ENCODE measurements at places on chromosomes 5 and 9.
A peak's percentile ranks its signal among the peaks of the same experiment; 100 is the strongest.

GRCh38 chr5:109805883-109806282 lies 116.2 kb downstream of the MAN2A1 start:
- DNase-seq: no peak
- no peaks in the 10 kb centered on the region for H3K27me3 ChIP-seq
- peaks cover 10% of the 10 kb centered on the region for H3K36me3 ChIP-seq
- no peak overlapping the region for H3K27ac ChIP-seq

DNA sequence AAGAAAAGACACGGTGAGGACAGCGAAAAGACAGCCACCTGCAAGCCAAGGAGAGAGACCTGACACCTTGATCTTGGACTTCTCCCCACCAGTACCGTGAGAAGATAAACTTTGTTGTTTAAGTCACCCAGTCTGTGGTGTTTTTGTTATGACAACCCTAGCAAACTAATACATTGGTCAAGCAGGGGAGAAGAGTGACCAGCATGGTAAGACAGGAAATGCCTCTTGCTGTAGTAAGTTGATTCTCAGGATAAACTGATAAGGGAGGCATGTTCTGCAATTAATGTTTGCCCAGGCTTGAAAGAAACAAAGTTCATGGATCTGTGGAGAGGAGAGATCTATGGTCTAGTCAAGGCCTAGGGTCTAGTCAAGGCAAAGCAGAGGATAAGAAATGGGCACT lies 801.2 kb downstream of the MAT2B start:
- H3K4me1 ChIP-seq: no peaks in the 10 kb centered on the region
- no peak overlapping the region for H3K4me3 ChIP-seq
- no peak for DNase-seq
- H3K27ac ChIP-seq: no peak overlapping the region
- H3K27me3 ChIP-seq: no peaks in the 10 kb centered on the region

- no peak for DNase-seq
- no peak overlapping the region for H3K4me3 ChIP-seq
- H3K27ac ChIP-seq: no peak overlapping the region
These were observed 453.3 kb downstream of the DIRAS2 start for GRCh38 chr9:90189306-90189705.

GRCh38 chr5:448061-448765 lies 5.2 kb downstream of the EXOC3 start:
- no peaks in the 10 kb centered on the region for H3K27me3 ChIP-seq
- H3K4me3 ChIP-seq: no peak overlapping the region
- no peak overlapping the region for H3K27ac ChIP-seq
- DNase-seq: no peak
- peaks cover 20% of the 10 kb centered on the region for H3K4me1 ChIP-seq

DNA sequence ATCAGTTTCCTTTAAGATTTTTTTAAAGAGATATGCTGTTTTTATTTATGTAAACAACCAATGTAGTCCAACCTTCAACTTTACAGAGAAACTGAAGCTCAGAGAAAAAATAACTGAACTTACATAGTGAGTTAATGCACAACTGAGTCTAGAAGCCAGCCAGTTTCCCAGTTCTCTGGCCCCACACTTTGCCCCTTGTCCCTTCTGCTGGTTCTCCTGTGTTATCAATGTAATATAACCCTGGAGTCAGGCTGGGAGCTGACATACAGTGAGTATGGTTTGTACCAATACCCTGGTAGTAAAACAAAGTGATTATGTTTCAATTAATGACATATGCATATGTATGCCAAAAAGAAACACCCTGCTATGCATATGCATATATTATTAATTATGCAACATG lies 32.2 kb upstream of the GRIA1 start:
- no peak for DNase-seq
- H3K27ac ChIP-seq: no peak overlapping the region
- H3K27me3 ChIP-seq: no peaks in the 10 kb centered on the region

GRCh38 chr5:173920024-173920753 lies 32.0 kb downstream of the CPEB4 start:
- H3K27me3 ChIP-seq: no peaks in the 10 kb centered on the region
- no peaks in the 10 kb centered on the region for H3K36me3 ChIP-seq
- H3K4me3 ChIP-seq: no peak overlapping the region

DNA sequence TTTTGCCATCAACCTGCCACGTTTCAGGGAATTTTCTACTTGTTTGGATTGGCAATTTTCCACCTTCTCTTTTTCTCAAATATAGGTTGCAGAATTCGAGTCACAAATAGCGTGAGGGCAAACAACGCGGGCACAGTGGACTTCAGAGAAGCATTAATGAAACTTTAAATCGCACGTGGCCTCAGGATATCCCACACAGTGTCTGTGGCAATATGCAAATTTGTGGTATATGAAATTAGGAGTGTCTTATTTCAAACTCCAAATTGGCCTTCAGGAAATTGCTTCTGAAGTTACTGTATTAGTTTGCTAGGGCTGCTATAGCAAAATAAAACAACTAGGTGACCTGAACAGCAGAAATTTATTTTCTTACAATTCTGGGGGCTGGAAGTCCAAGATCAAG lies 91.2 kb downstream of the MTRR start:
- H3K27me3 ChIP-seq: no peaks in the 10 kb centered on the region
- H3K4me3 ChIP-seq: no peak overlapping the region
- no peaks in the 10 kb centered on the region for H3K36me3 ChIP-seq
- H3K4me1 ChIP-seq: no peaks in the 10 kb centered on the region

DNA sequence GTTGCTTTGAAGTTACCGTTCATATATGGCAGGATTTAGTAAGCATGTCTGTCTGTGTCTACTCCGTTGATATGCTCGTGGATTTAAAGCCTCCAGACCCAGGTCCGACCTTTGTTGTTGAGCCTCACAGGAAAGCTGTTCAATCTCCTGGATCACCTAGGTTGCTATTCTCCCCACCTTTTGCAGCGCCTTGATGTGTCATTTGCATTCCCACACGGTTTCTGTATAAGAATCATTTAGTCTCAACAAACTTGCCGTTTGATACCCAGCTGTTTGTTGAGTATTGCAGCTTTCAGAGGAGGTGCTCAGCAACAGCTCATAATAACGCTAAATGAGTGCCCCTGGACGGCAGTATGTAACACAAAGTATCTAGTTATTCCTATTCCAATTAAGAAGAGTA lies 1.2 kb upstream of the ADGRV1 start:
- H3K27me3 ChIP-seq: no peaks in the 10 kb centered on the region
- H3K4me3 ChIP-seq: no peak overlapping the region
- H3K36me3 ChIP-seq: no peaks in the 10 kb centered on the region

DNA sequence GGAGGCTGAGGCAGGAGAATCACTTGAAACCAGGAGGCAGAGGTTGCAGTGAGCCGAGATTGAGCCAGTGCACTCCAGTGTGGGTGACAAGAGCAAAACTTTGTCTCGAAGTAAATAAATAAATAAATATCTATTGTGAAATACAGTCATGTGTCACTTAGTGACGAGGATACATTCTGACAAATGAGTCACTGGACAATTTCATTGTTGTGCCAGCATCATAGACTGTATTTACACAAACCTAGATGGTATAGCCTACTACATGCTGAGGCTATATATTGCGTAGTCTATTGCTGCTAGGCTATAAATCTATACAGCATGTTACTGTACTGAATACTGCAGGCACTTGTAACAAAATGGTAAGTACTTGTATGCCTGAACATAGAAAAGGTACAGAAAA lies 61.1 kb upstream of the CCL21 start:
- H3K27me3 ChIP-seq: no peaks in the 10 kb centered on the region
- H3K4me1 ChIP-seq: no peaks in the 10 kb centered on the region
- DNase-seq: no peak

DNA sequence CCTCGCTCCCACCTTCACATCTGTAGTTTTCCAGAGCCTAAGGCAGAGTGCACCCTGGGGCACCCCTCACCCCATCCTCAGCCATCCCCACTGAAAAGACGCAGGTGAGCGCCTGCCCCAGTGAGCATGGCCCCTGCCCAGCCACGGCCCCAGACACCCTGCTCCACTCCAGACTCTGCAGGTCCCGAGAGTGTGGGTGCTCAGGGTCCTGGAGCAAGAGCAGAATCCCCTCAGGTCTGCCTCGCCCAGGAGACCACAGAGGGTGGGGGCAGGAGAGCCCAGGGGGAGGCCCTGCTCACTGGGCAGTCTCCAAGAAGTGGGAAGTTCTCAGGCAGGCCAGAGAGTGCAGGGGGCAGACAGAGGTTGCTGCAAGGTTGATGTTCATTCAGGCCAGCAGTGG lies 158.6 kb upstream of the PPP1R26 start:
- H3K27ac ChIP-seq: no peak overlapping the region
- no peak for DNase-seq
- no peaks in the 10 kb centered on the region for H3K27me3 ChIP-seq
- no peaks in the 10 kb centered on the region for H3K36me3 ChIP-seq
- no peaks in the 10 kb centered on the region for H3K4me1 ChIP-seq

DNA sequence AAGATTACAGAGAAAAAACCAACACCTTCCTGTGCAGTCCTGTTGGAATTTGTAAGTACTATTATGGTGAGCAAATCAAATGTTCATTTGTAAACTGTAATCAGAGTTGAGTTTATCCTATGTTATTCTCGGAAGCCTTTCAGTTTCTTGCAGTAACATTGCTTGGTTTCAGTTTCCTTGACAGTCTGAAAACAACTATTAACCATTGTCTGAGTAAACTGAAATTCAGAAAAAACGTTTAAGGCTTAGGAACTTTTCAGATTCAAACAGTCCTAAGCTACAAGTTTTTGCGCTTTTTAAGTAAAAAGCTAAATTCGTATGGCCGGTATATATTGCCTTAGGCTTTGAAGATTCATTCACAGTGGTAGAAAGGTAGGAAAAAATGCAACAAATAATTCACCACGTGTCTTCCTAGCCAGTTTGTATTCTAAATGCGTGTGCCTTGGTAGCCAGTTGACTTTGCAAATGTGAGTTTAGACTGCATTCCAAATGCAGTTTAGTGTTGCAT lies 2.5 kb downstream of the GPBP1 start:
- no peaks in the 10 kb centered on the region for H3K27me3 ChIP-seq
- no peak for DNase-seq
- peak overlapping the region; percentile 92 for H3K4me3 ChIP-seq
- H3K27ac ChIP-seq: peak overlapping the region; percentile 100
- peaks cover 78% of the 10 kb centered on the region for H3K4me1 ChIP-seq
- no peaks in the 10 kb centered on the region for H3K36me3 ChIP-seq

DNA sequence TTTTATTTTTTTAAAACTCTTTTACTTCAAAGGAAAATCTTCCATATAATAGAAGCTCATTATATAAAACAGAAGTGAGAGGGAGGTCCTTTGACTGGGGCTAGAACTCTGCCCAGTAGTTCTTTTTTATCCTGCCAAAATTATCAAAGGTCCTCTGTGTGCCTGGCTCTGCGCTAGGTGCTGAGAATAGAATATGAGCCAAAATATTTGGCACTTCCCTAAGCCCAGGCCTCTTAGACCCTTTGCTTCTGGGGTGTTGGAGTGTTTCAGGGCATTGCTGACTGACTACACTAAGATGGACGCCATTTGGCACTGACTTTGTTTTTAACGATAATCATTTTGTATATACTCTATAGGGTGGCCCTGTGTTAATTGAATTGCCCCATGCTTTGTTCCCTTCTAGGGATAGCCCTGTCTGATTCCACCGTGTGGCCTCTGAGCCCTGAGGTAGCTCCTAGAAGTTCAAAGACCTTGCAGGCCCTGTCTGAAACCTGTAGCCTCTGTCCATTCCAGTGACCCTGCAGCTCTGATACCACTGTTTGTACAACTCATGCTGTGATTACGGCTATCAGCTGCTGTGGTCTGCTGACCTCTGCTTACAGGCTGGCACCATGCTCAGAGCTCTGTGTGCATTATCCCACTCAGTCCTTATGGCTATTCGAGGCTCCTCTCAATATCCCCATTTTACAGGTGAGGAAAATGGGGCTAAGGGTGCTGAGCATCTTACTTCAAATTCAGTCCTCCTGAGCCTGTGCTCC lies 84.3 kb upstream of the SHB start:
- DNase-seq: peak; percentile 18
- no peak overlapping the region for H3K4me3 ChIP-seq
- no peaks in the 10 kb centered on the region for H3K27me3 ChIP-seq
- no peaks in the 10 kb centered on the region for H3K4me1 ChIP-seq
- H3K27ac ChIP-seq: no peak overlapping the region

- H3K4me1 ChIP-seq: peaks cover 21% of the 10 kb centered on the region
These were observed 301.4 kb downstream of the MLLT3 start for GRCh38 chr9:20320921-20321320.

DNA sequence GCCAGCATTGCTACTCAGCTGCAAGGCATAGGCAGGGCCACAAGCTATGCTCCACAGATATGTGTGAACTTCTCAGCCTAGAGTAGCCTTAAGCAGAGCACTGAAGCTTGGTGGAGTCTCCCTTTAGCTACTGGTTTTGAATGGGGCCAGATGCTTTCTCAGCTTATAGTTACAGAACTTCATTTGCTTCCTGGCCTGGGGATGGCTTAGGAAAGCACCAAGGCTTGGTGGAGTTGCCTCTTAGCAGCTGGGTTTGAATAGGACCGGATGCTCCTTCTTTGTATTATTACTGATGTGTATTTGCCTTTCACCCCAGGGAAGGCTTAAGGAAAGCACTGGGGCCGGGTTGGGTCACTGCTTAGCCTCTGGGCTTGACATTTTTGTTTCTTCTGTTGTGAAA lies 497.8 kb upstream of the SEMA6A start:
- no peaks in the 10 kb centered on the region for H3K36me3 ChIP-seq
- no peak for DNase-seq
- H3K27me3 ChIP-seq: no peaks in the 10 kb centered on the region
- H3K27ac ChIP-seq: no peak overlapping the region
- no peak overlapping the region for H3K4me3 ChIP-seq

DNA sequence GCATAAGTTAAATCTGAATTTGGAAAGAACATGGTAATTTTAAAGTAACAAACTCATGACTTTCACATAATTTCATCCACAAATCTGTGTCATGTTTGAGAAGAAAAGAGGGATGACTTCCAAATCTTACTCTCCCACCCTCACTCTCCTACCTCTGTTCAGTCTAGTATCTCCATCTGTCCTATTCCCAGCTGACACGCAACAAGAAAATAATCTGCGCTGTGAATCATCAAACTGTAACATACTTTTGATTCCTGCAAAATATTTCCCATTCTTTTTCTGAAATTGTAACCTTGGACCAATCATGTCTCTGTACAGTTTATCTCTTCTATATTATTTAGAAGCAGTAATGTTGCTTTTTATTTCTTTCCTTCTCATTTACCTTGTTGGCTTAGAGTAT lies 91.4 kb downstream of the SLC12A2 start:
- no peak overlapping the region for H3K4me3 ChIP-seq
- H3K4me1 ChIP-seq: no peaks in the 10 kb centered on the region
- no peaks in the 10 kb centered on the region for H3K36me3 ChIP-seq
- no peaks in the 10 kb centered on the region for H3K27me3 ChIP-seq
- DNase-seq: no peak

- no peaks in the 10 kb centered on the region for H3K27me3 ChIP-seq
- peak overlapping the region; percentile 69 for H3K27ac ChIP-seq
- H3K4me1 ChIP-seq: peaks cover 20% of the 10 kb centered on the region
These were observed 134.5 kb downstream of the SEC61B start for GRCh38 chr9:99356512-99356971.

DNA sequence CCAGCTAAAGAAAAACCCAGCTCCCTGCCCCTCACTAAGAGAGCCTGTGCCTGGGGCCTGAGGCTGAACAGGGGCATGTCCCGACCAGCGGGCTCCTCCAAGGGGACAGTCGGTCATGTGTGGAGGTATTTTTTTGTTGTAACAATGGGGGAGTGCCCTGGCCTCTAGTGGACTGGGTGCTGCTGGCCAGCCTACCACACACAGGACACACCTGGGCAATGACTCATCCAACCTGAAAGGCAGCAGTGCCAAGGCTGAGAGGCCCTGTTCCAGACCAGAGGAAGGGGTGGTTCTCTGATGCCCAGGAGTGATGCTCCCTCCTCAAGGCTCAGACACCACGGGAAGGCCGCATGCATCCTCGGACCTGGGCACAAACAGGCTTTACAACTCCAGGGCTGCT lies 181.5 kb downstream of the OLFM1 start:
- H3K4me1 ChIP-seq: no peaks in the 10 kb centered on the region
- no peaks in the 10 kb centered on the region for H3K27me3 ChIP-seq
- H3K27ac ChIP-seq: no peak overlapping the region
- H3K36me3 ChIP-seq: no peaks in the 10 kb centered on the region
